ENCODE measurements at places on chromosomes 7 and 10.

- no peak for DNase-seq
Observed at GRCh38 chr7:92028226-92028625, 87.6 kb downstream of the AKAP9 start.

DNA sequence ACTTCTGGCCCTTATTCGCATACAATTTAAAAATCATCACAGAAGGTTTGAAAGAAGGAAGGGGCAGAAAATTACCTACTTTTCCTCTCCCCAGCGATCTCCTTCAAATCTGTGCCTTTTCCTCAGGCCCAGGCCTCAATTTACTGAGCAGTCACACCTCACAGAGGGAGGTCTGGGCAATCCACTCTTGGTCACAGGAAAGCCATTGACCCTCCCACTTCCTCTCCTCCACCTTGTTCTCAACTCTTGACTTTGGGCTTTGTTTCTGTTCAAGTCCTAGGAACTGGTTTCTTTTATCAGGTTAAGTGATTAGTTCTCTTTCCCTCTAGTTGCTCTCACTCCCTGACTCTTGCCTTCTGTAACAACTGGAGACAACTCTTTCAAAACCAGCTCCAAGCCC, 37.0 kb upstream of the ATRNL1 start:
- no peak for DNase-seq

DNA sequence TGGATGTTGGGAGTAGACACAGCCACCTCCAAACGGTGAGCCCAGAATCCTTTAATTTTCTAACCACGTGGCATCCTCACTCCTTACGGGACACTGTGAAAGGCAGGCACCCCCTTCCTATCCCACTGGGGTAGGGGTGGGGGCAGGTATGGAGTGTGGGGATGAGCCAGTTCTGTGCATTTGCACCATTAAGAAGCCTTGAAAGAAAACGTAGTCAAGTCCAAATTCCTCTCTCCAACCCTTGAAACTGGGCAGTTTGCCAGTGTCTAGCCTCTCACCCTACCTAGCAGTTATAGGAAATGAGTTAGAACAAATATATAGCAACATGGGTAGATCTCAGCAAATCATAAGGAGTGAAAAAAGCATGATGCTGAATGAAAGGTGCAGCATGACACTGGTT, 92.4 kb upstream of the LEP start:
- DNase-seq: no peak

GRCh38 chr10:96287392-96288105, 16.2 kb upstream of the BLNK start:
- no peak for DNase-seq

DNA sequence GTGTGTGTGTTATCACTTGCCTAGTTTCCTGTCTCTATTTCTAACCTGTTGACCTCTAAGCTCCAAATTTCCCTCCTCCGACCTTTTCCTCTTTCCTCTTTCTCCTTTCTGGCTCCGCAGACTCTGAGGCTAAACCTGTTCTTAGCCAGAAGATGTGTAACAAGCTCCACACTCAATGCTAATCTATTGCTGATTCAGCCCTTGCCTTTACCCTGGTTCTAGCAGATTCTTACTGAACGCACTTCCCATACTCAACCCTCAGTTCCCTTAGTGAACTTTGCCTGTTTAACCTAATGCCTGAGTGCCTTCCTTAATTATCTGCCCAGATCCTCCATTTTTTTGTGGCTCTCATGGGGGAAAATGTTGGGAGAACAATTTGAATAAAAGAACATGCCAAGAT, 30.0 kb upstream of the SGMS1 start:
- no peak for DNase-seq

DNA sequence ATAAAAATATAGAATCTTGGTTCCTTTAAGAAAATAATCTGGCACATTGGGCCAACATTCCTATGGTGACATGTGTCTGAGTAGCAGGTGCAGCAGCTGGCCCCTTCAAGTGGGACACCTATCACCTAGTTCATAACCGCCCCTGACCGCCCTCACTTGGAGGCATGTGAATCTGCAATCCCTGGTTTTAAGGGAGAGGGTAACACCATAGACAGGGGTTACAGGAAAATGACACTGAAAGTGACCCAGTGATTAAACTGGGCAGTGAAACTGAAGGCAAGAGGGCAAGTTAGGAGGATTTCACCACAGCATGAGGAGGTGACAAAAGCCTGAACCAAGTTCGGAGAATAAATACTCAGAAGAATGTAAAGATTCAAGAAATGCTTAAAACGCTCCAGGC, 1.1 kb downstream of the RSU1 start:
- no peak for DNase-seq
